GM12891 (cell line): ENCODE measurements at places on chromosomes 2 and 18.

GRCh38 chr2:72887032-72887739, at the start of gene SPR:
Gene SPR (plus strand): TSS chr2:72887408. CDS start chr2:72887433, 25 bp downstream.
- peak; percentile 55 for DNase-seq

GRCh38 chr2:29831560-29831959, 89.8 kb downstream of the ALK start:
- no peak for DNase-seq

GRCh38 chr18:76259096-76259495, 235.9 kb downstream of the ZNF516 start:
- DNase-seq: no peak

GRCh38 chr2:35081001-35081621, 1274.5 kb upstream of the CRIM1 start:
- no peak for DNase-seq

- DNase-seq: no peak
Observed at GRCh38 chr2:2524348-2524941, 193.4 kb upstream of the MYT1L start.

DNA sequence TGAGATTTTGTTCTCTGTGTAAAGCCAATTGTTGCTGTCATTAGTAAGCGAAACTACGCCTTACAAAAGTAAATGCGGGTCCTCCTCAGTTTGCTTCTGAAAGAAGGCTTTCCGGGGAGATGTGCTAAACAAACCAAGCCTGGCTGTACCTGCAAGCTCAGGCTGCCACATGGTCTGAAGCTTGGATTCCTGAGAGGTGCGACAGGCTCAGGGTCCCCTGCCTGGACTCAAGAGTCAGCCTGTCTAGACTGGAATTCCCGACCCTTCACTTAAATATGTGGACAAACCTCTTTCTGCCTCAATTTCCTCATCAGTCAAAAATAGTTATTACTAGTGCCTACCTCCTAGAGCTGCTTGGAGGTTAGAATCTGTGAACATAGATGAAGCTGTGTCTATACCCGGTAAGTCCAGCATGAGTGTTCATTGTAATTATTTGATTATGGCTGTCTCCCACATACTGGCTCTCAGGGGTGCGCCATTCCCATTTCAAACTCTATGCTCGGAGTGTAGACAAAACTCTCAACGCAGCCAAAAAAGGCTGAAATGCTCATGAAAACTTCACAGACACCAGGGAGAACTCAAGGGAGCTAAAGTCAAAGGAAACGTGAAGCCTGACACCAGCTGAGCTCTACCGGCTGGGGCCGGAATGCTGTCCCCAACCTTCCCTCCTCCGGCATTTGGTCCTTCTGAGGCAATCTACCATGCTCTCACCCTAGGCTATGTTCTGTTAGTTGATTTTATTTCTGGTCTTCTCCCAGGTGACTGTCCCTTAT, 31.4 kb downstream of the SOWAHC start:
- no peak for DNase-seq

DNA sequence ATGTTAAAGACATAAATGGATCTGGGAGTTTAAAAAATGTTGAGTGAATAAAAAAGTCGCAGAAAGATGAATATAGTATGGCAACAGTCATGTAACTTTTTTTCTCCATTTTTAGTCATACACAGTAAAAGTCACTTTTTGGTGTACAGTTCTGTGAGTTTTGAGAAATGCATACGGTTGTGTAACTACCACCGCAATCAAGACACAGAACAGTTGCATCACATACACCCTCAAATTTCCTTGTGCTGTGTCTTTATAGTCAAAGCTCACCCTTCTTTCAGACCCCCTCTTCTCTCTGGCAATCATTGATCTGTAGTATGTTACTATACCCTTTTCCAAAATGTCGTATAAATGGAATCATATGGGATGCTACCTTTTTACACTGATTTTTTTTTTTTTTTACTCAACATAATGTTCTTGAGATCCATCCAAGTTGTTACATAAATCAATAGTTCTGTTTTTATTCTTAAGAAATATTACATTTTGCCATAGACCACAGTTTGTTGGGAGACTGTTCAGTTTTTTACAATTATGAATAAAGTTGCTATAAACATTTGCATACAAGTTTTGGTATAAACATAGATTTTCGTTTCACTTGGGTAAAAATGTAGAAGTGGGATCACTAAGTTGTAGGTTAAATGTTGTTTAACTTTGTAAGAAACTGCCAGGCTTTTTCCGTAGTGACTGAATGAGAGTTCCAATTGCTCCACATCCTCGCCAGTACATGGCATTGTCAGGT, 35.4 kb upstream of the AGFG1 start:
- DNase-seq: no peak

GRCh38 chr2:158191076-158191895, 89.6 kb downstream of the UPP2 start:
- no peak for DNase-seq

- no peak for DNase-seq
Observed at GRCh38 chr2:42026272-42026671, 21.5 kb upstream of the PKDCC start.

DNA sequence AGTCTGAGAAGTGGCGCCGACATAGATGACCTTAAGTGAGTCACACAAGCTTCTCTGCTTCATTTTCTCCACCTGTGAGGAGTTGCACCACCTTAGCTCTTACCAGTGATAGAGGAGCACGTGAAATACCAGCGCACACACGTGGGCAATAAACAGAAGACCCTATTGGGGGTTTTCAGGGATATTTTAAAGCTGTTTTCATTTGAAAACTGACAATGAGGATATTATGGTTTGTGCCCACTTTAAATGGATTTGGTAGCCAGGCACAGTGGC, 47.3 kb upstream of the FZD7 start:
- DNase-seq: no peak

GRCh38 chr2:108401800-108402199, 24.0 kb downstream of the SULT1C4 start:
- DNase-seq: no peak

GRCh38 chr2:85497944-85498630, 40.9 kb upstream of the MAT2A start:
- DNase-seq: no peak

GRCh38 chr2:68434981-68435380, 32.1 kb downstream of the FBXO48 start:
- DNase-seq: no peak

- peak; percentile 34 for DNase-seq
Observed at GRCh38 chr2:68909793-68910674, 38.8 kb upstream of the BMP10 start.

DNA sequence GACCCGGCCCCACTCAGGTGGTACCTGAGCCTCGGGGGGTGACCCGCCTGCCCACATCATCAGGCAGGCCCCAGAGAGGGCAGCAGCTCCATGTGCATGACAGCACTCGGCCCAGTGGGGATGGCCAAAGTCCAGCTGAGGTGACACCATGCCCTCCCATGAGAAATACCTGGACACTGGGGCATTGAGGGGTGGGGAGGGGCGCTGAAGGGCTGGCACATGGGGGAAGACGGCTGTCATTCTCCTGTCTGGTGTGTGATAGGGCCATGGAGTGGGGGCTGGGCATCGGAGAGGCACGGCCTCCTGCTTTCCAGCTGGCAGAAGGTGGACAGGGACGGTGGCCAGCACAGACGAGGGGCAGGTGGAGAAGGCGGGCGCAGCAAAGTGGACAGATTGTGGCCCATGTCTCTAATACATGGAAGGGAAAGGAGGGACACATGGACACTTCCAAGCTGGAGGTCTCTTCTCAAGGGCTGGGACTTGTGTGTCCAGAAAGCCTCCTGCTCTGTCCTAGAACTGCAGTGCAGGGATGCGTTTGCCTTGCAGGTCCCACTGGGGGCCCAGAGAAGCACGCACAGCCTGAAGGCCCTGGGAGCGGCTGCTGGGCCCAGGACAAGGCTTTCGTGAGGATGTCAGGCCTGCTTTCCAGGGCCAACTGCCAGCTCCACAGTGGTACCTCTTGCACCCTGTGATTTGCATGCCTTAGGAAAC, 302.2 kb downstream of the NDUFA10 start:
- no peak for DNase-seq

DNA sequence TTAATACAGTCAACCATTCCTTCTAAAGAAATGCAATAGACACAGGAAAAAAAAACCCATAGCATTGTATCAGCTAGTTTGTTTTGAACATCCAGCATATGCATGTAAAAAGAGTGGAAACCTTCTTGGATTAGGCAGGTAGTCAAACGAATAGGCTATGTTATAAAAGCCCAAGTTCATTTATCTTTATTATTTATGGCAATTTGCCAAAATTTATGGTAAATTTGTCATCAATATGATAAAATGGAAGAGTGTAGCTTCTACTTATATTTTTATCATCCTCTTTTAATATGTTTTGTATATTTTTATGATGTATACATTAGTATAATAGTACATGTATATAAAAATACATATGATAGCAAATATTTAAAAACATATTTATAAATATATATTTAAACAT, 23.9 kb downstream of the DSC1 start:
- DNase-seq: no peak

DNA sequence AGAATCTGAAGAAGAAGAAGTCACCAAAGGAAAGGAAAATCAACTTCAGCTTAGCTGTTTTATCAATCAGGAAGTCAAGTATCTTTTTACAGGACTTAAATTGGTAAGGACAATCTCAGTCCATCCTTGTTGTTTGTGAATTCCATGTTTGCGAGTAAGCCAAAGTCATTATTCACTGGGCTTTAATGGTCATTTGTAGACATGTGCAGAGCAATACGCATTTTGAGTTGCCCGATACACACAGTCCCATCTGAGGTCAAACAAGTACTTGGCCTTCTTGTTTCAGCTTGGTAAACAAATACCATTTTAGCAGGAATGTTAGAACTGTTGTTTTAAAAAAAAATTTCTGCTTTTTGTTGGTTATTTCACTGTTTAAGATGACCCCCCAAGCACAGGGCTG, 40.9 kb downstream of the USP14 start:
- no peak for DNase-seq

DNA sequence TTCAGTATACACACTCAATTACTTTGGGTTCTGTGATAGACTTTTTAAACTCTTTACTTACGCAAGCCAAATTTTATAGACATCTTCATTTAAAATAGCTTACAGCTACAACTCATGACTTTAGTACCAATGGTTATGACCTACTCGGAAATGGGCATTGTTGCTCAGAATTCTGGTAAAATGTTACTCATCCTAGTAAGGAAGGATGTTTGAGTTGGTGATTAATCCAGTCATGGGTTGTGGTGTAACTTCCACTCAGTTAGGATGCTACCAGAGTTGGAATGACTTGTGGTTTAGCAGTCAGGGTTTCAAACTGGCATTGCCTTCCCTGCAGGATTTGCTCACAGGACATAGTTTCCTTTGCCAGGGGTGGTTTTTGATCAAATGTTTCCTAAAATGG, 7.4 kb upstream of the NPC1 start:
- no peak for DNase-seq

- no peak for DNase-seq
Observed at GRCh38 chr2:237434866-237435311, 20.9 kb upstream of the COL6A3 start.

DNA sequence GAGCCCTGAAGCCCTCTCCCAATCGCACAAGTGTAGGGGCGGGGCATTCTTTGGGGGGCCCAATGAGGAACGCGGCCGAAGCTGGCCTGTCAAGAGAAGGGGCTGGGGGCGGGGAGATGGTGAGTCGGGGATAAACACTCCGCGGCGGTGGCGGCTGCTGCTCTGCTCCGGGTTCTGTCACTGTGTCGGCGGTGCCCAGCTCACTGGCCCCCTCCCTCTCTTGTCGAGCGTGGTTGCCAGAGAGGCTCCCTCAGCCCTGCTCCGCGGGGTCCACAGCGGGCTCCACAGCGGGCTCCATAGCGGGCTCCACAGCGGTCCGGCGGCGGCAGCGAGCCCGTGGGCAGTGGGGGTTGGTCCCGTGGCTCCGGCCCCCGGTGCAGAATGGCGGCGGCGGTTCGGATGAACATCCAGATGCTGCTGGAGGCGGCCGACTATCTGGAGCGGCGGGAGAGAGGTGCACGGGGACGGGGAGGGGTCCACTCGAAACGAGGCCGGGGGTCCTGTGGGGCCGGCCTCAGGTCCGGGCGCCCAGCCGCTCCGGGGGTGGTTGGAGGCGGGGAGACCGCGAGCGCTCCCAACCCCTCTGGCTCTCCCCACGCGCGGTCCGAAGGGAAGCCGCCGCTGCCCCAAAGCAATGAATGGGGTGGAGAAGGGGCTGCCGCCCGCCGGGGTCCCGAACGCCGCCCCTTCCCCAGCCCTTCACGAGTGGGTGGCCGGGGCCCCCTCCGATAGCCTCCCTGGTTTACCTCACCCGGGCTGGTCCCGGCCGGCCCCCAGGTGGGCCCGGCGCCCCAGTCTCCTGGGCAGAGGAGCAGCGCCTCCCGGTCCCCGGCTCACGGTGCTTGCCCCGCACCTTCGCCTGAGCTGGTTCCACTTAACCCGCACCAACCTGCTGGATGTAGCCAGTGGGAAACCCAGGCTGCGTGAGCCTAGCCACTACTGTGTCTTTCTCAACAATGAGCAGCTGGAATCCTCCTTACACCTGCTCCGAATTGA, at the start of gene MXD1:
Gene MXD1 (plus strand): TSS at position 160 of the 996 bp plus-strand sequence. CDS start 222 bp downstream, at position 382.
- no peak for DNase-seq

DNA sequence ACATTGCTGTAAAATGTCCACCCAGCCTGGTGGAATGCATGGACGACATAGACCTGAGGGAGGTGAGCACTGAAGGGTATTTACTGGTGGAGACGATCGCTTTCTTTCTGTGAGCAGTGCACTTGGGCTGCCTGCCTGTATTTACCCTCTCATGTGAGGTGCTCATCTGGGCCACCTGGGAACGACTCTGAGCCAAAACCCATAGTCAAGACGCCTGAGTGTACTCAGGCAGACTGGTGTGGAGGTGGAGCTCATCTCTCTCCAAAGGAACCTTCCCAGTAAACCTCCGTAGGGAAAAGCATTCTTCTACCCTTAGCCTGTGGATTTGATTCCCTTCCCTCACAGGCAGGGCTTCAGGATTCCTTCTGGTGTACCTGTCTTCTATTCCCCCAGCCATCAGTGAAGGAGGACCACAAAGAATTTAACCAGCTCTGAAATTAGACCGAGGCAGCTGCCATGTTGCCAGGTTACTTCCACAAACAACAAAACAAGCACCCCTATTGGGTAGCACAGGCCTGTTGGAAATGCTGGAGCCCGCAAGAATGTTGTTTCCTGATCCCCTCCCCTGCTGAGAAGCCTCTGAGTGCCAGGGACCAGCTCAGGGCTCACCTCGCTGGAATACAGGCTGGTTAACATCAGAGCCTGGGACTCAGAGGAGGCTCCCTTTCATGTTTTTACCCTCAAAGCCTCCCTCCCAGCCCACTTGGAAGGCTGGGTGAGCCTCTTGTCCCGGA, 47.5 kb upstream of the TXNDC2 start:
- DNase-seq: no peak

GRCh38 chr2:190149200-190149599, 86.7 kb upstream of the MSTN start:
- no peak for DNase-seq

- no peak for DNase-seq
Observed at GRCh38 chr2:168278424-168278888, 31.1 kb upstream of the STK39 start.

- no peak for DNase-seq
Observed at GRCh38 chr2:158953926-158954763, 14.3 kb upstream of the TANC1 start.

- DNase-seq: no peak
Observed at GRCh38 chr2:204933735-204934374, 388.6 kb downstream of the PARD3B start.

GRCh38 chr18:62018034-62018758, 125.4 kb upstream of the RNF152 start:
- no peak for DNase-seq

GRCh38 chr2:173387660-173388059, 33.0 kb downstream of the CDCA7 start:
- no peak for DNase-seq

GRCh38 chr2:225400060-225400511, 576 bp downstream of the NYAP2 start:
- no peak for DNase-seq
